Neural crest cell (in vitro differentiated cells): ENCODE measurements at places on chromosomes 12 and 14. TPM values are rescaled to one million over a fixed set of nuclear protein-coding genes. Genes with fewer than 3 reads are reported as not detected.

Gene KRT3
- not detected in 2 replicates for total RNA-seq

DNA sequence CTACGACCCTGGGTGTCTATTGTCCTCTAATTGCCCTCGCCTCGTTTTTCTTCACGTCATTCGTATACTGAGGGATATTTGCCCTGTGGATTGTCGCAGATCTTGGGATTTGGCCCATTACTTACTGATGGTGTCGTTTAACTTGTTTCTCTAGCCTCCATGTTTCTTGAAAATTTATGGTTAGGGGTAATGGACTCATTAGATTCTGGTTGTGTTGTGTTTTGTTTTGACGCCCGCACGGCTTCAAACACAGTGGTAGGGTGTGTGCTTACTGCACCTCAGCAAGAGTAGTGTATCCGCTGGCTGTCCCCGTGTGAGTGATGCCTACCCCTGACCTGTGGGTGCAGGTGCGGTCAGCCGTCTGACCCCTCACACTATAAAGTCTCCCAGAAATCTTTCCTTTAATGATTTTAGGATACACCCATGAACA lies 874 bp upstream of the RNU6-8 start:
- peak; percentile 7 for DNase-seq

DNA sequence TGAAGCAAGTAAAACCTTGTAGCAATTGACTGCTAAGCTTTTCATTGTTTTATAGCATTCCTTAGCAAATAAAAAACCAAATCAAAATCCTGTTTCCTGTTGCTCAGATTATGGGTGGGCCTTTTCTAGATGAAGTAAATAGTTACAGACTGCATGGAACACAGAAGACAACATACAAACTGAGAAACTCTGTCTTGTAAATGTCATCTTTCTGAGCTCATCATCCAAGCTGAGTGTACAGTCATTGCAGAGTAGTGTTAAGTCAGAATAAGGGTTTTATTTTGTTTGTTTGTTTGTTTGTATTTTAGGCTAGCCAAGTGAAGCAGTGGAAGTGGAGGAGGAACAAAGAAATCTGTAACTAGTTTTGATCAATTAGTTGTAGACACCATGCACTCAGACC lies 24.4 kb upstream of the BTG1 start:
- no peak for DNase-seq

GRCh38 chr12:59937148-59937547 lies 341.3 kb downstream of the SLC16A7 start:
- no peak for DNase-seq

DNA sequence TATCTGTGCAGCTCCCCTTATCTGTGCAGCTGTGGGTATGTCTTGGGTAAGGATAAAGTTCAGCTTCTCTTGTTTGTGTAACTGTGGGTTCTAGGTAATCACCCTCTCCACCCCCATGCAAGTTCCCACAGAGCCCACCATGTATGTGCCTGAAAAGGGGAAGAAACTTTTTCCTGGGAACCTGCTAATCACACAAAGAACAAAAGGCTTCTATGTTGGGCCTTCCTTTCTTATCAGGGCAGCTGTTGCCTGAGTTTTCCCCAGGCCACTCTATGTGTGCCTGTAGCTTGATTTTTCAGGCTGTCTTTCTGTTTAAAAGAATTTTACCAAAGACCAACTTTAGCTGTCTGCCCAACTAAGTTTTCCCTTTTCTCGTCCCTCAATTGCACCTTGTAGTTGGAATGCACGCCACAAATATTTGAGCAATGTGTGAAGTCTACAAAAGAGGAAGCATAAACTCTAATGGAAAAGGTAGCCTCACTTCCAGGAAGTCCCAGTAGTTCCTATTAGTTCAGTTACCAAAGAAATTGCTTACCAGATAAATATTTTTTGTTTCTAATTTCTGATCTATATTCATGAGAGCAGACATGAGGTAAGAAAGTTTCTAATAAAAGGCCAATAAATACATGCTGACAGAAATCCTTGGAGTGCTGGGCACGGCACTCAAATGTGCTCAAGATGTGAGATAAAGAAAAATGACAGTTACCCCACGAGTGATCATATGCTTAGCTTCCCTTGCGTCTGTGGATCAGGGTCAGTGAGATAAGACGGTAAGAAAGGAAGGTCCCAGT lies 2.7 kb upstream of the GALC start:
- no peak for DNase-seq

DNA sequence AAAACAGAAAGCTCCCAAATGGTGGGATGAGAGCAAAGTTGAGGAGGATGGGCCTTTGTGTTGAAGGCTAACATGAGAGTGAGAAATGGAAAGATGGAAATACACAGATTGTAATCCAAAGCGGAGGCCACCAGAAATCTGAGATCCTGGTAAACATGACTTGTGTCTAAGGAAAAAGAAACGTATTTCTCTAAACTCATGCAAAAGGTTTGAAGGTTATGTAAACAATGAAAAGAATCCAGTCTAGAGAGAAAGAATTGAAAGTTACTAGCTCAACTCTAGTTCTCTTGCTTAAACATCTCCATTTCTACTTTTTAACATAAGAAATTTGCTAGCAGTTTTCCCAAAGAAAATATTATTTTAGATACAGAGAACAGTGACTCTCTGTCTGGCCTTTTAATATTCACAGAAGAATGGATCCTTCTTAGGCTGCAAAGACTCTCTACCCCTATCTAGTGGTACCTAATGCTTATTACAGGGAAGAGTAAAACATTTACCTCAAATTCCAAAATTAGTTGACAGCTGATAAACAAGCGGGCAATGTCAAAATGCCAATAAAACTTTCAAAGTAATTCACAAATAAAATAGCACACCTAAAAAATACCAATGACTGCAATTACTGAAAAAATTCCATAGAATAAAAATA lies 75.8 kb upstream of the SOX5 start:
- DNase-seq = no peak
